IMR-90 (cell line): ENCODE measurements at places on chromosomes 13 and 19. TPM values are rescaled to one million over a fixed set of nuclear protein-coding genes. Genes with fewer than 3 reads are reported as not detected.
A peak's percentile ranks its signal among the peaks of the same experiment; 100 is the strongest.

GRCh38 chr13:111115061-111115964 is at the start of gene ARHGEF7:
Gene ARHGEF7, plus strand, starts transcription at chr13:111115310. Its CDS starts 217 bp downstream, at chr13:111115527.
- DNase-seq, result no peak

- no peak for DNase-seq
Observed at GRCh38 chr13:84980571-84980970, 818.6 kb downstream of the SLITRK6 start.

GRCh38 chr13:93265800-93266199 is 39.2 kb downstream of the GPC6 start:
- DNase-seq, result no peak

GRCh38 chr19:17868669-17869068 is 3.1 kb upstream of the SLC5A5 start:
- no peak for DNase-seq

- peak; percentile 31 for DNase-seq
Observed at GRCh38 chr13:43021926-43022670, 1.3 kb upstream of the DNAJC15 start.

- DNase-seq, result no peak
Observed at GRCh38 chr13:51330791-51331190, 8.7 kb upstream of the SERPINE3 start.

DNA sequence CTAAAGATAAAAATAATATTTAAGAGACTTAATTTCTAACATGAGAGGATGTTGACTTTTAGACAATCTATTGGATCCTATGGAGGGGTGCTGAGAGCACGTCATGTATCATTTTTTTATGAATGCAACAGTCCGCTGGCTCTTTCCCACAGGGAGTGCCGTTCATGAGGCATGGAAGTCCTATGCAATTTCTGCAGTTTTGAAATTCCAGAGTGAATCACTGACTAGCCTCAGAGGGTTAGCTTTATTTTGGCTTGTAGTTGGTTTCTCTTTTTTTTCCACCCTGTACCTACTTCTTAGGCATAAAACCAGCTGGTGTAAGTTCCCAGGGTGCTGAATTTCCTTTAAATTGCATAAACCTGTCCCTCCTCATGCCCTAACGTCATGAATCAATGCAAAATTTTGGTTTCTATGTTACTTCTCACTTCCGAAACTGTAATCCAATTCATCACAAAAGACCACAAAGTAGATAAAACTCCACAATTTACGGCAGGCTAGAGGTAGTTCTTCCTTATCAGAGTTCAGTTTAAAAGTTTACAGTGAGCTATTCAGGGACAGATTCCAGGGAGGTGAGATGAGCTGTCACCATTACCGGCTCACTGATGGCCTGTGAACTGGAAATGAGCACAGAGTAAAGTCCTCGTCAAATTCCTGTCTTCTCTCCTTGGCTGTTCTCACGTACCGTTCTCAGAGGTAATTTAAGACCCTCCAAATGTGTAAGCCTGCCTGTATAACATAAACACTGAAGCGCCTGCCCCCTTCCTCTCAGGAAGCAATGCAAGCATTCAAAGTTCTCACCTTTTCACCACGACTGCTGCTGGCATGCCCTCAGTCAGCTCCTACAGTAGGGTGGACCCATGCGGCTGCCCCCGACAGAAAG is 216.6 kb upstream of the SLC10A2 start:
- DNase-seq, result peak; percentile 49

DNA sequence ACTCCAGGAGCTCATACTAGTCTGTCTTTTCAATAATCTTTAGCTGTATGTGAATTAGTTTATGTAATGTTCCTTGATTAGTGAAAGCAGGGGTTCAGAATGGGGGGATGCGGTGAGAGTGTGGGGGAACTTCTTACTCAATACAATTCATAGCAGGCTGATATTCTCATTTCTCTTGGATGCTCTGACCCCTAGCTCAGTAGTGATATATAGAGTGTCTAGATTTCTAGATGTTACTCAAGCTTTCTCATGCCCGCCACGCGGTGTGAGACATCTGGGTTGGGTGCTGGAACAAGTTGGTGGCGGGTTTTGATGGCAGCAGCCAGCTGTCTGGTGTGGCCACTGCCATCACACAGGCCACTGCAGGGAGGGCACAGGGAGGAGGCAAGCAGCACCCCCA is 39.3 kb upstream of the FLT1 start:
- no peak for DNase-seq

GRCh38 chr13:75255147-75255546 is 226.8 kb downstream of the TBC1D4 start:
- DNase-seq, result no peak

- DNase-seq, result peak; percentile 46
Observed at GRCh38 chr13:32883474-32883873, 132.7 kb upstream of the KL start.

- DNase-seq, result no peak
Observed at GRCh38 chr13:68078874-68079273, 848.7 kb upstream of the PCDH9 start.

GRCh38 chr19:4375164-4376027 is 25.0 kb downstream of the SH3GL1 start:
- DNase-seq, result peak; percentile 81

GRCh38 chr19:33124207-33125098 is 7.5 kb upstream of the WDR88 start:
- DNase-seq, result no peak

DNA sequence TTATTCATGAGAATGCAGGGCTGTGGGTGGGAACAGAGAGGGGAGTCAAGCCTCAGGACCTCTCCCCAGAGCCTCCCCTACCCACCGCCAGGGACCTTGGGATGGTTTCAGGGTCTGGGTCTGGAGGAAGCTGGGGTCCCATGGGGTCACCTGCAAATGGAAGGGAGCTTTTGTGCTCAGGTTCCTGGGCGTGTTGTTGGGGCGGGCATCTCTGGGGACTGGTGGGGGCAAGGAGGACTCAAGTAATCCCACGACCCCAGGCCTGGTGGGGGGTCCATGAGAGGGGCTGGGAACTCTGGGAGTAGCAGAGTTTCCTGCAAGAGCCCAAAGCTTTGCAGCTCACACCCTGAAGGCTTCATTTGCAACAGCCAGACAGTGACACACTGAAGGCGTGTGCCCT is 60.2 kb downstream of the UNC13A start:
- no peak for DNase-seq

GRCh38 chr19:21439201-21439751 is 42.3 kb downstream of the ZNF493 start:
- no peak for DNase-seq

- DNase-seq, result no peak
Observed at GRCh38 chr13:113562844-113563243, 21.7 kb upstream of the TFDP1 start.

DNA sequence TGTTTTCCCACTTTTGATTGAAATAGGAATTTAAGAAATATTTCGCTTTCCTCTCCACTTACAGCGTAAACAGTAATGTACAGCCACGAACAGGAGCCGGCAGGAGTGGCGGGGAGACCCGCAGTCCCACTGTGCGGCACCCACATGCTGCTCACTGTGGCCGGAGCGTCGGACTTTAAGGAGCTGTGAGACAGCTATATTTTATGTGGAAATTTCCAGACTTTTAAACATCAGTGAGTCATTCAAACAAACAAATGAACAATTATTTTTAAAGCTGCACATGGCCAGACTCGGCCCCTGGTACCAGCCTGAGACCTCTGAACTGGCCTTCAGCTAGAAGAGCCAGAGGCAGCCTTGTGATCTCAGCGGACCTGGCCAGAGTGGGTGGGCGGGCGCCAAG is 52.5 kb downstream of the CRYL1 start:
- peak; percentile 42 for DNase-seq

GRCh38 chr19:2138061-2138728 is 13.2 kb downstream of the AP3D1 start:
- DNase-seq, result no peak

DNA sequence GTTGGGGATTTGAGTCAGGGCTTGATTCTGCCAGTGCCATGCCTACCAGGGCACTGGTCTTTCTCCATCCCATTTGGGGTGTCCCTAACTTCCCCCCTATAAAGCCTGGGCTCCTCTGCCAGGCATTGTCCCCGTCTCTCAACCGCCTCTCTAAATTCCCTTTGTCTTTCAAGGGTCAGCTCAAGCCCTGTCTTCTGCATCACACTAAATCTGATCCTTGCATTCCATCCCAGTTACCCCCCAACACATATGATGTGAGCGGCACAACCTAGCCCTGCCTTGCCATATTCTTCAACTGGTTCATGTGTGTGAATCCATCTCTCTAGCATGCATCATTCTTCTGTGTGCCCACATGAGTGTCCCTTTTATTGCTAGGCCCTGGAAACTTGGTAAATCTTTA is 480.9 kb downstream of the ZNF536 start:
- DNase-seq, result no peak

DNA sequence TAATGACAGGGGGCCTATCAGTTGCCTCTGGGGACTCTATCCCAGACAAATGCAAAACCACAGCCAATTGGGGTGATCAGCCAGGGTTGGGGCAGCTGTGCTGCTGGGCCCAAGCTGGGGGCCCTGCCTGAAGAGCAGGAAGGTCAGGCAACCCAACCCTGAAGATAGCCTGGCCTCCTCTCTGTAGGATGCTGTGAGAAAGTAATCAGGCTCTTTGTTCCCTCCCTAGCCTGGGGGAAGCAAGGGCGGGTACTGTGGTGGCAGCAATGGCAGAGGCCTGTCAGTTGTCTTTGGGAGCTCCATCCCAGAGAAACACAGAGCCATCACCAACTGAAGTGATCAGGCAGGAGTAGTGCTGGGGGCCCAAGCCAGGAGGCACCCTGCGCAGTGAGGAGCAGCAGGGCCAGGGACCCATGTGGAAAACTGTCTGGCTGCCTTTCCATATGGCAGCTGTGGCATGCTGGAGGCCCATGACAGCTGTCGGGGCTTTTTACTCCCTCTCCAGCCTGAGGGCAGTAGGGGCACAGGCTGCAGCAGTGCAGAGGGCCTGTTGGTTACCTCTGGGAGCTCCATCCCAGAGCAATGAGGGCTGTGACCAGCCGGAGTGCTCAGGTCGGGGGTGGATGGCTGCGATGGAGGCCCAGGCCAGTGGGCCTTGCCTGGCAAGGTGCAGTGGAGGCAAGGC is 73.6 kb upstream of the ATP12A start:
- no peak for DNase-seq

- no peak for DNase-seq
Observed at GRCh38 chr19:17532557-17532956, 21.1 kb downstream of the PGLS start.

DNA sequence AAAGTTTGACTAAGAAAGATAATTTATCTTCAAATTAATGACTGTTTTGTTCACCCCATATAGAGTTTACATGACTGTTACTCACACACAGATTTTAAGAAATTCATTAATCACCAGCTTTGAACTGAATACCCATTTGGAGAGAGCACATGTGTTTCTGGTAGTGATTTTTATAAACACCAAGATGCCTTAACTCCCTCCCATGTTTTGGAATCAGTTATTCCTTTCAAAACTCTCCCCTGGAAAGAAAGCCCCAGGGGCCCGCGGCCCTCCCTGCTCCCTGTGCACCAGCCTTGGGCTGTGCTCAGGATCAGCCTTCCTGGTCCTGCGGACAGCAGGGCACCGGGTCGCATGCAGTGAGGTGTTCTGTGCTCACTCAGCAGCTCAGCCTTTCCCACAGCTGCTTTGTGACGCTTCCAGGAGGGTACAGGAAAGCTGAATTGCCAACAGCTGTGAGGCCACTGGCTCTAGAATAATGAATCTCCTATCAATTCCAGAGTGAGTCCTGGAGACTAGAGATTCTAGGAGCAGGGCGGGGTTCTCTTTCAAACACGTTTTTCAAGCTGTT is 483.2 kb downstream of the EFNB2 start:
- peak; percentile 48 for DNase-seq

DNA sequence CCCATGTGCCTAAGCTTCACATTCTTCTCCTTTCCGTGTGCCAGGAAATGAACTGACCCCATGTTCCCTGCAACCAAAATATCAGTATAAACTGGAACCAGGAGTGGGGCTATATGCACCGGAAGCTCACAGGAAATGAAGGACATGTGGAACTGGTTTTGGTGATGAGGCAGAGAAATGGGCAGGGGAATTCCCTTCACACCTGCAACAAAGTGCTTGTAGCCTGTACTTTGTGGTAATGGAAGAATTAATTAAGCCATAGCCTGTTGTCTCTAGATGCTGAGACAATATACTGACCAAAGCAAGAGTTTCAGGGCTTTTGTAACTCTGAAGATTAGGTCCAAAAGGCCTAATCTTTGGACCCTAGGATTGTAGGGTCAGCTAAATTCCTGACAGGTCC is 15.5 kb upstream of the UGGT2 start:
- DNase-seq, result no peak

DNA sequence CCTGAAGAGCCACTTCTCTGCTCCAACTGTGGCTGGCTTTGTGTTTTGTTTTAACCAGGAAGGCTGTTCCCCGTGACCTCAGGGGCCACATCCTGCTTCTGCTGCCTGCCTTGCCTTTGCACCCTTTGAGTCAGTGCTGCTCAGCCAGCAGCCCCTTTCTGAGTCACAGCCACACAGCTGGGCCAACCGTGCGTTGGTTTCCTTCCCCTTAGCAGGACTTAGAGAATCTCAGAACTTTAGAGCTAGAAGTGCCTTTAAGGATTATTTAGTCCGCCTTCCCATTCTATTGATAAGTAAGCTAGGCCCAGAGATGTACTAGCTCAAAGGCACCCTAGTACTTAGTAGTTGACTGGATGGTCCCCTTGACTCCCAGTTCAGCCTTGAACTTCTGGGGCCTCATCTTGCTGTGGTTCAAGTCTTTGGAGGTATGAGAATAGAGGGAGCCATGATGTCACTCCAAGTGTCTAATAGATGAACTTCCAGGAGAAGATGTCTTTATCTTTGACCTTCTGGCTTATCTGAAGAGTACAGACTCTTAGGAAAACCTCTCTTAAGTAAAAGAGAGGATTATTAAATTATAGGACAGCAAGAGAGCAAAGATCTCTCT is 8.0 kb downstream of the RGCC start:
- DNase-seq, result peak; percentile 94

GRCh38 chr19:6572217-6572616 is 18.7 kb downstream of the CD70 start:
- no peak for DNase-seq

KIR2DL3 gene
- not detected in 2 replicates for total RNA-seq

ZNF497 gene
- total RNA-seq, result 0.18 and 0.56 TPM in 2 replicates

SEMA6B gene
- 0.18 and 0.28 TPM in 2 replicates for total RNA-seq

FAM216B gene
- not detected in 2 replicates for total RNA-seq

PCSK4 gene
- 0.56 and 0.72 TPM in 2 replicates for total RNA-seq

SCGB2B2 gene
- not detected in 2 replicates for total RNA-seq

LINGO3 gene
- not detected in 2 replicates for total RNA-seq

RASGRP4 gene
- total RNA-seq, result not detected in 2 replicates

SELENOV gene
- total RNA-seq, result not detected in 2 replicates

PEG3 gene
- total RNA-seq, result not detected in 2 replicates
